ENCODE measurements at places on chromosomes 2 and 18.

DNA sequence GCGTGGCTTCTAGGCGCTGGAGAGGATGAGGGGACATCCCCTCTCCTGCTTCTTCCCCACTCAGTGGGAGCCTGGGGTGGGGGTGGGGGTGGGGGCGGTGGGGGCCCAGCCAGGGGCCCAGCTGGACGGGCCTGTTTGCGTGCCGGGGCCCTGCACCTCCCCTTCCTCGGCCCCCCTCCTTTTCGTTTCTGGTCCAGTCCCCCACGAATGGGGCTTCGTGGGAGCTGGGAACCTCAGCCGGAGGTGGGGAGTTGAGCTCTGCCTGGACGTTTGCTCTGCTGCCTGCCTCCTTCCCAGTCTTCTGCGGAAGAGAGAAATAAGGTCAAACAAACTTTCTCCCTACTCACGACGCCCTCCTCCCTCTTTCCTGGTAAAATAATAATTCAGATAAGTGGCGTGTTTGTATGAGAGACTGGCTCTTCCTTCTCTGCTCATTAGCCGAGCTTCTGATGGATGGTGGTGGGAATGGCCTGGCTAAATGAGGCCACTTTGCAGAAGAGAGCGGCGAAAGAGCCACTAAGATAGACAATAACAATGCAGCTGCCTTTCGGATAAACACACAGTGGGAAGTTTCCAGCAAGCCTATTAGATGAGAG lies 782 bp downstream of the MTA3 start:
- DNase-seq = peak; percentile 3

GRCh38 chr2:98583816-98584618 lies 24.3 kb downstream of the COA5 start:
- DNase-seq = no peak

- no peak for DNase-seq
Observed at GRCh38 chr2:241422350-241422749, 66.3 kb downstream of the FARP2 start.

DNA sequence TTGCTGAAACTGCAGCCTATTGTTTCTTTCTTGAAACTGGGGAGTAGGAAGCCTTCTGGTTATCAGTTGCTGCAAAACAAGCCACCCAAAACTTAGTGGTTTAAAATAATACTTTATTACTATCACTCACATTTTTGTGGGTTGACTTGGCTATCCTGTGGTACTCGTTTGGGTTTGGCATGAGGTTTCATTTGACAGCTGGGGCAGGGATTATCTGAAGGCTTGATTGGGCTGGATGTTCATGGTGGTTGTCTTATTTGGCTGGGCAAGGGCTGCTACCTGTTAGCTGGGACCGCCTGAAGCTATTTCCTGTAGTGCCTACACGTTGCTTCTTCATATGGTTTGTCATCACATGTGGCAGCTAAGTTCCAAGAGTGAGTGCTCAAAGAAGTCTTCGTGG lies 122.3 kb downstream of the PLCL1 start:
- DNase-seq = no peak

DNA sequence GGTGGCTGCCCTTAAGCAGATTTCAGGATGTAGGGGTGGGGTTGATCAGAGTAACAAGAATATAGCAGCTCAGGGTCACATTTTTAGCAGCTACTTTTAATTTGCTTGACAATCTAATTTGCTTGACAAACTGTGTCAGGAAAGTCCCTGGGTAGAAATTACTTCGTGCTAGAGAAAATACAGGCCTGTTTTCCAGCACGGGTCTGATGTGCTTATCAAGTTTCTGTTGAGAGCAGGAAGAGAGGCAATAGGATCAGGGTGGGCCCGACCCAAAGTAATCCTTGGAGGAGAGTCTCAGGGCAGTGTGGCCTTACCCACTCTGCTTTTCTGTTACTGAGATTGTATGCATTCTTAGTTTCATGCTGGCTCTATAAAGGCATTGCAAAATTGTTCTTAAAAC lies 221.5 kb downstream of the TSN start:
- DNase-seq = no peak

- no peak for DNase-seq
Observed at GRCh38 chr2:134771313-134771801, 52.6 kb upstream of the TMEM163 start.

DNA sequence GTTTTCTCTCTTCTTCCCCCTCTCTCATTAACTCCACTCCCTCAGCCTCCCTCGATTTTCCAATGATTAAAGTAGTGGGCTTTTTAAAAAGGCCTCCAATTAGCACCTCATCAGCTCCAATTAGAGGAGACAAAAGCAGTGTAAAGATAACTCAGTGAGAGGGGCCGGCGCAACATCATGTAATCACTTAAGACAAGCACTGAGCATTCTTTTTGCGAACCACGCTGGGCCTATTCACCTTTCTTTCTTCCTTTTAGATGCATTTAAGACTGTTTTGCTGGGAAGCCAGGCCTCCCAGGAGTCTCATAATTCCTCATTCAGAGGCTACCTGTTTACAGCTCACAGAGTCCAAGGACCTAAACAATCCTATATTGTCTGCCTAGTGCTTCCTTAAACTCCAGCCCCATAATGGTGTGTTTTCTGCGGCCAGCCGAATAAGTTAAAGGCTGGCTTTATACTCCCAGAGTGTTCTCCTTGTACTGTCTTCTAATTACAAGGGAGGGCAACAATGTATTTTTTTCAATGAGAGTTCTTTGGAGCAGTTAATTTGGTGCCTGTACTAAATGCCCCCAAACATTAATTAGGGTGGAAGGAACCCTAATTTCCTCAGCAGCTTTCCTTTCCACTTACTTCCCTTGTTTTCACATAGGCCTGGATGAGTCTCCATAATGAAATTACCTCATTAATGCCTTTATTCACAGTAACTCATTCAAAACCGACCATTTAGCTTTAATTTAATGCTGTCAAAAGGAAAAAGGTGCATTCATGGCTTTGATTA lies 28.0 kb upstream of the LMAN1 start:
- no peak for DNase-seq

DNA sequence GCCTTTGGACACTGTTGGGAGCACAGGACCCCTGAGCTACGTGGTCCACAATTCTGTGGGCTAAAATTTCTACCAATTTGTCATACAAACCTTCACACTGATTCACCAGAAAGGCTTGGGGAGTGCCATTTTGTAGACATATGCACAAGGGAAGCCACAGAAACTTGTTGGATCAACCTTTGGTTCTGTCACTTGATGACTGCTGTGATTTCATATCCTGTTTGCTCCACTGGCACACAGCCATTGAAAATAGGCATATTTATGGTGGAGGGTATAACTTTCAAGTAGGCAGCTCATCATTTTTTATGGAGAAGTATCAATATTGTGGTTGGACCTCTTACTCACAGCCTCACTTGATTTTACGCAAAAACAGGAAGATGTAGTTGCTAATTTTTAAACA lies 10.5 kb downstream of the NAPG start:
- no peak for DNase-seq

DNA sequence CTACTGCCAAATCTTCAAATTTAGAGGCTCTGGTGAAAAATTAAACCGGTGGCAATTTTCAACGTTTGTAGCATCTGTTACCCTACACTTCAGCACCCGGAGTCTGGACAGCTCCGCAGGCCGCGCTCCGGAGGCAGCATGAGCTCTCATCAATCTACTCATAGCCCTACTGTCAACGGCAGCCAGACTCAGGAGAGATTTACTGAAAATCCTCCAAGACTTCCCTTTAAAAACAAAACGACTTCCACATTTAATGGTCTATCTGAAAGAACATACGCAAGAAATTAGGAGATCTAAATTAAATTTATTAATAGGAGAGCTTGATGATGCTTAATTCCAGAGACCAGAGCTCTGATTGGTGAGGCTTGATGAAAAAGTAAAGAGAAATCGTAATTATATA lies 970 bp upstream of the ADCYAP1 start:
- peak; percentile 77 for DNase-seq

- DNase-seq = no peak
Observed at GRCh38 chr2:47751856-47752414, 31.0 kb upstream of the MSH6 start.

DNA sequence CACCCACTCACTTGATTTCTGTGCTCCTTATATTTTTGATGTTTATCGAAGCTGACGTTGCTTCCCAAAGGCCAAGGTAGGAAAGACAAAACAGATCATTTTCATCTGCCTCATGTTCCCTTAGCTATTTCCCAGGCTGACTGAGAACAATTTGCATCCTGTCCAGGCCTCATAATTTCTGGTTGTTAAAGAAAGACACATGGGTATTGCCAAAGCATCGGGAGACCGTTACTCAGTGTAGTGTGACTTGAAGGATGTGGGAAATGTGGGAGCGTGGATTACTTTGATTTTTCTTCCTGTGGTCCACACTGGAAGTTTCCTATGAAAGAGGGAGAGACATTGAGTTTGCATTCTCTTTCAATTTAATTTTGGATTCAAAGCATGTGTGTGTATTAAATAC lies 204.6 kb downstream of the TRIB2 start:
- no peak for DNase-seq

- DNase-seq = no peak
Observed at GRCh38 chr2:118325321-118325955, 237.2 kb downstream of the INSIG2 start.

DNA sequence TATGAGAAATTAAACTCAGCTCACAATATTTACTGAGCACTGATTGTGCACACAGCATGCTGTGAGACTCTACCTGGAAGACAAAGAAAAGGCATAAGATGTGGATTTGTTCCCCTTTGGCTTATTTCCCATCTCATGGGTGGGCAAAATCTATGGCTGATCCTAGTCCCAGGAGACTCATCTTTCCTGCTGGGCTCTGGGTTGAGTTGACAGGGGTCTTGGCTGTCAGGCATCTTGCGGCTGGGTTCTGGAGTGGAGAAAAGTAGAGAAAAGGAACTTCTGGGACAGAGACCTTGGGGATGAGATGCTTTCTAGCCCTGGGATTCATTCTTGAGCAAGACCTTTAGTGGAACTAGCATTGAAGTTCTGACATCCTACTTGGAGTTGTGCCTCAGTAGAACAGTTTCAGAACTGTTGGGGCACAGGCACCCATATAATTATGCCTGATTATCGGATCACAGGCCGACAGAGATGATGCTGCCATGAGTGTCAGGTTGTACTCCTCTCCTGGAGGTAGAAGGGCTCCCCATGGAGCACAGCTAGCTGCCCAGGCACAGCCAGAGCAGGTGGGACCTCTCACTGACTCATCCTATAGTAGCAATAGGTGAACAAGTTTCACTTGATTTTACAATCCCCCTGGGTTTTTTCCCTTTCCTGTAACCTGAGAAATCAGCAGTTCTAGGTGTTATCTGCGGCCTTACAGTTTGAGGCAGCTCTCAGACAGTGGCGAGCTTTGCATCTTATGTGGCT lies 260.9 kb downstream of the CYRIA start:
- no peak for DNase-seq

GRCh38 chr2:138649571-138649970 lies 130.6 kb downstream of the NXPH2 start:
- DNase-seq = no peak

DNA sequence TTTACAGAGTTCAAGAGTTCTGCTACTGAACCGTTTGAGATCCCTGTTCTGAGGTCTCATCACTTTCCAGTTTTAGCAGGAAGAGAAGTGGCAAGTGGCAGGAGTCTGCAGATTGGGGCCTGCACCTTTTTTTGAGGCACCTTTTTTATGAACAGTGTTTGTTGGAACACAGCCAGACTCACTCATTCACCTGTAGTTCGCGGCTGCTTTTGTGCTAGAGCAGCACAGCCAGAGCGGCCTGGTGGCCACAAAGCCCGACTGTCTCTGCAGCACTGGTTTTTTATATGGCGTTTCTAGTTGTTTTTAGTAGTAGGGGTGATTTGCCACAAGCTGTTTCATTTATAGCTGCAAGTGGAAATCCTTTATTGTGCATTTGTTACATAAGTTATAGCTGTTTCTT lies 8.6 kb downstream of the ACP1 start:
- no peak for DNase-seq

DNA sequence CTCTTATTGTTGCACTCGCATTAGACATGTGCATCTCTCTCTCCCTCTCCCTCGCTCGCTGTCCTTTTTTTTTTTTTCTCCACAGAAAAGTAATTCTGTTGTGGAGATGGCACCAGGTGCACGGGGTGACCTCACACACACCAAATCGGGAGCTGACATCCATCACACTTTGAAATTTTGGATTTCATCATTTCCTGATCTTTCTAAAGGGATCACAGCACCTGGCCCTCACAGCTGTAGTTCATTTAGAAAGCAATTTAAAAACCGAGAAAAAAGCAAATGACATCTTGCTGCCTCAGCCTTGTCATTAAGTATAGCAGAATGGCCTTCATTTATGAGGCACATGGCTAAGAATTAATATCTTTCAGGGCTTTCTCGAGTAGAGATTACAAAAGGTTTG lies 717.2 kb downstream of the RNF144A start:
- no peak for DNase-seq

DNA sequence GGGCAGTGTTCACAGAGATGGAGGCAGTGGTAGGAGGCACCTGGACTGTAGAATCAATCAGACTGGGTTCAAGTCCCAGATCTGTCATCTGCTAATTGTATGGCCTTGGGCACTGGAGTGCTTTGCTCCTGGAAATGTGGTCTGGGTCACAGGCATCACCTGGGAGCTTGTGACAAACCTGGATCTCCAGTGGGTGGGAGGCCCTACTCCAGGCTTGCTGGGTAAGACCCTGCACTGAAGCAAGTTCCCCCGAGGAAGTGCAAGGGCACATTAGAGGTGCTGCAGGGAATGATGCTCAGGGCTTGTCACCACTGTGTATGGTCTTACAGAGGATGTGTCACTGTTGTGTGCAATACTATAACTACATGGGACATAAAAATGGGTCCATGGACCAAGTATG lies 220.5 kb upstream of the ID2 start:
- DNase-seq = no peak

- no peak for DNase-seq
Observed at GRCh38 chr2:106961328-106961727, 75.4 kb upstream of the ST6GAL2 start.

- no peak for DNase-seq
Observed at GRCh38 chr2:112784199-112785189, at the start of gene IL1A. Gene IL1A, minus strand, starts transcription at chr2:112784493. Its CDS starts 723 bp downstream, at chr2:112783770.

DNA sequence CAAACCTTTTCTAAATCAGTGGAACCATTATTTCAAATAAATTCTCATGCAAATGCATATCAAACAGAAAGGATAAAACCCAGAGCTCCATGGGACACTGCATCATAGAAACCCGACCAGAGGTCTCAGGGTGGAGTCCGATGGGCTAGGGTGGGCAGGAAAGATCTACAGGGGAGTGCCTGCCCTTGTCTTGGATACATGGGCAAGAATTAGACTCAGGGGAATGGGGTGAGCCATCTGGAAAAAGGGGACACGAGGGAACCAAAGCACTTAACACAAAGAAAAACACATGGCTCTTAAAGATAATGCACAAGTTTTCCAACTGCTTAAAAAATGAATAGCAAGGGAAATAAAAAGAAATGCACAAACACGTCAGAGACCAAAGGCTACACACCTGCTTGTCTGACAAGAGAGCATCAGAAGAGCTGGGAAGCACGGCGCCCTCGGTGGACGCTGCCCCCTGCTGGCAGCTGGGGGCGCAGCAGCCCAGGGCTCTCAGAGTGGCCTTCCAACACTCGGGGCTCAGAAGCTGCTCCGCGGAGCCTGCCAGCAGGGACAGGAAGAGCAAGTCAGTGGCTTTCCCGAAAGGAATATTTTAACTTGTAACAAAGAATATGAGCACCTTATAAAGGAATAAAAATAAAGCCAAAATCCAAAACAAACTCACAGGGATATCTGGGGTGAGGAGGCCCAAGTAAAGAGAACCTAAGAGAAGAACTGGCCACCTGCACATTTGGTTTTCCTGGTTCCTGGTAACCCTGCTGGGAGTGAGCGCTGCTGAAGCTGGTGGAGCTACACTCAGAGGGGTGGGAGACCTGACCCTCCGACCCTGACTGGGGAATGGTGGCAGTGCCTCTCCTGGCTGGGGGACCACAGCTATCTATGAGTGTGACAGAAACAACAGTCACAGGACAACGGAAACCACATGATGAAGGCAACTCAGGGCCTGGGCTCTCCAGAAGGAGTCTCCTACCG lies 54.5 kb downstream of the SIGLEC15 start:
- DNase-seq = peak; percentile 77

All from neural crest cell (in vitro differentiated cells).